ENCODE measurements at places on chromosomes 16 and 17.

GRCh38 chr16:65105171-65105570 lies 16.7 kb downstream of the CDH11 start:
- DNase-seq: no peak

DNA sequence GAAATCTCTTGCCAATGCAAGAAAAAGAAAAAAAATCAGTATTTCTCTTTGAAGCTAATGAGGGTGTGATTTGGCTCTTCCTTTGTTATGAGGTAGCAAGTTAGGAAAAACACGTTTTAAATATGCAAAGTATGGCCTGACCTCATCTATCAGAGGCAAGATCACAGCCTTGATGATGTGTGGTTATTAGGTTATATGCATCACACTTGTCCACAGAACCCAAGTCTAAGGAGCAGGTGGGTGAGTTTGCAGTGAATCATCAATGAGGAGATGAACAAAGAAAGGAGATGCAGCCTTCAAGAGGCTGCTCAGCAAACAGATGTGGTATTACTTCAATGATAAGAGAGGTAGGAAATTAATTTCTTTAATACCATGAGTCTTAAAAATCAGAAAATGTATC lies 594.8 kb upstream of the CDH5 start:
- DNase-seq: no peak

DNA sequence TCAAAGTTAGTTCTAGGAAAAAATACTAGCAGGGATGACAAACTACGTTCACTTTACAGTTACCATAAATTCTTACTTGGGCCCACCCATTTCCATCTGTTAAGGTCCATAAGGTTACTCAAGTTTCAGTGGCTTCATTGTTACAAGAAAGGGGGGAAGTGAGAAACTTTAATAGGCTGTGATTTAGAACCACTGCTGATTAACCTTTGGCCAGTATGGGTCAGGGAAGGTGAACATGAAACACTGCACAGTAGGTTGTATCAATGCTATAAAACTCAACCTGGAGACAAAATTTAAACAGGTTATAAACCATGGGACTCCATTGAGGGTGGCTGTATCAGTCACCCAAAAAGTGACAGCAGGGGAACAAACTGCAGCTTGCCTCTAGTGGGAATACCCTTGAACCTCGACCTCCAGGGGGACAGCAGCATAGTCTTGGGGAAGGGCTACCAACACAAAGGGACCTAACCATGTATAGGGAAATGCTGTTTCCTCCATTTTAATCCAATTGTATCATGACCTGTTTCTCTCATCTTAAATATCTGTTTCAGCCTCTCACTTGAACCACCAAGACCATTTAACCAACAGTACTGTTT lies 10.4 kb downstream of the PTRH2 start:
- DNase-seq: no peak

GRCh38 chr17:49440581-49440980 lies 25.9 kb upstream of the PHB1 start:
- DNase-seq: no peak

GRCh38 chr16:20799599-20799998 lies 6.7 kb downstream of the ERI2 start:
- no peak for DNase-seq

DNA sequence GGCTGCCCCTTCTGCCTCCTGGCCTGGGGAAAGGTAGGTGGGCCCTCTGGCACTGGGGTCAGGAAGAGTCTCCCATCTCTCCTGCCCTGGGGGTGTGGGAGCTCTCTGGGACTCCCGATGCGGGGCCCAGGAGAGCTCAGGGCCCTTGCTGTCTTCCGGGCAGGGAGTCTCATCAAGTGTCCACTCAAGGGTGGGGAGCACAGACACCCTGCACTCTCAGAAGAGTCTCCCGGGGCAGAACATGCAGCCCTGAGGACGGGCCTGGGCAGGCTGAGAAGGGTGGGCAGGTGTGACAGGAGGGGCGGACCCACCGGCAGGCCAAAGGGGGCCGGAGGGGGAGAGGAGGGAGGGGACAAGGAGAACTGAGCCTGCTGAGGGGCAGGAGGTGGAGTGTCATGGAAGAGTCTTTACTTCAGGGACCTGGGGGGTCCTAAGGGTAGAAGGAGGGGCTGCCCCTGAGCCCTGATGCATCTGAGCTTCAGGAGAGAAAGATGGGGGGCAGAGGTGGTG lies 8.4 kb upstream of the PKMYT1 start:
- DNase-seq: no peak

GRCh38 chr16:66911801-66912200 lies 6.9 kb downstream of the CDH16 start:
- no peak for DNase-seq

- no peak for DNase-seq
These were observed 48.4 kb downstream of the FBXL20 start for GRCh38 chr17:39352986-39353385.

DNA sequence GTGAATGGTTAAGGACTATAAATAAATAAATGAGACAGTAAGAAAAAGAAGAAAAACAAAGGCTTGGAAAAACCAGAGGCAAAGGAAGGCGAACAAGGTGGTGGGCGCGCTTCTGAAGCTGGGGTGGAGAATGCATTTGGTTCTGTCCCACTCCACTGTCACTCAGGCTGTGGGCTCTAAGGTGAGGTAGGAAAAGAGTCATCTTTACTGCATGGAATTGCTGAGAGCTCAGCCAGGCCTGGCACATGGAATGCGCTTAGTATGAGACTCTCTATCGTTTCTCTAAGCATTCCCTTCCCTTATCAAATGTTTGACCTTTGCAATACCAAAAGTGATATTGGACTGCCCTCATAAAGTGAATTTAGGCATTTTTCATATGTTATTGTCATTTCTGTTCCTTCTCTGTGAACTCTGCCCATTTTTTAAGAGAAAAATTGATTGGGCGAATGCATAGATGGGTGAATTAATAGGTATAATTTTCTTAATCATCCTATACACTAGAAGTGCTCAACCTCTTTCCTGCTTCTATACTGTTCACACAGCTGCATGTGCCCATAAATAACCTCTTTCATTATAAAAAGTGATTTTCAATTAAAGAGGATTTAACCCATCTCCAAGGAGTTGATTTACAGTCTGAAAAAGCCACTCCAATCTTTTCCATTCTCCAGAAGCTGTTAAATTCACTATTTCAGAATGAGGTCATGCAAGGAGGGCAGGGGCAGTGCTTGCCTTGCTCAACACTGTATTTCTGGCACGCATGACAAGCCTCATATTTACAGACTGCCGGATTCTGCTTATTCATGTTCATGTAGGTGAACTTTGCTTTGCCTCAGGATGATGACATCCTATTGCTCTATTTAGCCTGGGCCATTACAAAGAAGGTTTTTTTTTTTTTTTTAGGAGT lies 87.7 kb downstream of the MYH10 start:
- no peak for DNase-seq

DNA sequence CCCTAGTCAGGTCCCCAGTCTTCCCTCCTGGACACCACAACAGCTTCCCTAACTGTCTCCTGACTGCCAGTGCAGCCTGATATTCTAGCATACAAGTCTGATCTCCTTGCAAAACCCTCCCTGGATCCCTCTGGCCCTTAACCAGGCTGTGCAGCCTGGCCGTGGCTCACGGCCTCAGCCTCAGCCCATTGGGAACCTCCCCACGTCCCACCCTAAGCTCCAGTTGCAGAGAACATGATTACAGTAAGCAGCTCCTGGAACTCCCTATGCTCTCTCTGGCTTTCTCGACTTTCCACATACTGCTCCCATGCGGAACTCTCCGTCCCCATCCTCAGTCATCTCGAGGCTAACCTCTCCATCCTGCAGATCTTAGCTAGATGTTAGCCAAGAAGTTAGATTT lies 13.0 kb downstream of the ALOX12B start:
- DNase-seq: no peak

GRCh38 chr16:80674884-80675283 lies 129.5 kb downstream of the CDYL2 start:
- DNase-seq: no peak

GRCh38 chr16:80167657-80168390 lies 373.0 kb upstream of the DYNLRB2 start:
- no peak for DNase-seq

- no peak for DNase-seq
These were observed 1.4 kb downstream of the KIAA0753 start for GRCh38 chr17:6639014-6639585.

GRCh38 chr17:80894439-80894721 lies 97.3 kb upstream of the CHMP6 start:
- no peak for DNase-seq

- DNase-seq: no peak
These were observed 39.9 kb downstream of the XPO6 start for GRCh38 chr16:28171816-28172215.

DNA sequence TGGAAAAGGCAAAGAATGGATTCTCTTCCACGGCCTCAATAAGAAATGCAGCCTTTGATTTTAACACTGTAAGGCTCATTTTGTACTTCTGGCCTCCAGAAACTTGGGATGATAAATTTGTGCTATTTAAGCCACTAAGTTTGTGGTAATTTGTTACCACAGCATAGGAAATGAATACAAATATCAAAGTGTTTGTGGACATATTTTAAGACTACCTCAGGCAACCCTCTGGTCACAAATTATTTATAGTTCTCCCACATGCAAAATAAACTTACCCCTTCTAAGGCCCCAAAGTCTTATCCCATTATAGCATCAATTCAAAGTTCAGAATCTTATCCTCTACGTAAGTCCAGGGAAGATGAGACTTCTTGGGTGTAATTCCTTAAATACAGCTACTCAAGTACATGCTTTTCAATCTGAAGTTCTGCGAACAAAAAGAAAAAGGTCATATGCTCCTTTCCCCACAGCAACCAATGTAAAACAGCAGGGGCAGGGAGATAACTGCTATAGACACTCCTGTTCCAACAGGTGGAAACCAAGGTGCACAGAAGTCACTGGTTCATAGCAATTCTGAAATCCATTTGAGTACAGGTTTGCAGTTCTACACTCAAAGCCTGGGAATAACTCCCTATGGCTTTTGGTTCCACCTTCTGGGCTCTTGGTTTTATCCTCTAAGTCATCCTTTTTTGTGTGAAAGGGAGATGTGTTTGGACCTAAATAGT lies 5.4 kb upstream of the EFCAB13 start:
- no peak for DNase-seq

- DNase-seq: no peak
These were observed 4.1 kb downstream of the MGAT5B start for GRCh38 chr17:76872221-76872873.

DNA sequence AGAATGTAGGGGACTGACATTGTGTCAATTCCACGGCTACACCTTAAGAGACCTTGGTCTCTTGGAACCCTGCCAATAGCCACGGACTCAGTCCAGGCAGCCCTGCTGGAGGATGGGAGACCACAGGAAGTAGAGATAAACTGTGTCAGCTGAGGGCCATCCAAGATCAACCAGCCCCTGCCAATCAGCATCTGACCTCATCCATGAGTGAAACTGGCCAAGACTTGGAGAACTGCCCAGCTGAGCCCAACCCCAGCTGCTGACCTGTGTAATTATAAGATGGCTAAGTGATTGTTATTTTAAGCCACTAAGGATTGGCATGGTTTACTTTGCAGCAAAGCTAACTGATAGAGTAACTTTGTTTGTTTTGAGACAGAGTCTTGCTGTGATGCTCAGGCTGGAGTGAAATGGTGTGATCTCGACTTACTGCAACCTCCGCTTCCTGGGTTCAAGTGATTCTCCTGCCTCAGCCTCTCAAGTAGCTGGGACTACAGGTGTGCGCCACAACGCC lies 13.3 kb upstream of the YWHAE start:
- no peak for DNase-seq

DNA sequence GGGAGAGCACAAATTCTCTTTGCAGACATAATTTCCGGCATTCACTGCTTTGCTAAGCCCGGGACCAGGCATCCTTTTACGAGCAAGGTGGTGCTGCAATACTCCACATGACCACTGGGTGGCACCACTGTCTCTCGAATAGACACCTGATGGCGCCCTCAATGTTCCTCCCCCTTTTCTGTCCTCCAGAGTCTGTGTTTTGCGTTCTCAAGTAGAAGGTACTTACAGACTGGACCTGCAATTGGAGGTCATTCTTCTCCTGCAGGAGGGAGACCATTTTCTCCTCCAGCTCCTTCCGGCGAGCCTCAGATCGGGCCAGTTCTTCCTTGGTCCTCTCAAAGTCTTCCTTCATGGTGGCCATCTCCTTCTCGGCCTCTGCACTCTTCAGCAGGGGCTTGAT lies 45.2 kb downstream of the MYH13 start:
- peak; percentile 59 for DNase-seq

GRCh38 chr16:65622151-65622550 lies 500.3 kb upstream of the CDH11 start:
- DNase-seq: no peak

- DNase-seq: no peak
These were observed 48.3 kb upstream of the ABCC11 start for GRCh38 chr16:48295488-48296281.

DNA sequence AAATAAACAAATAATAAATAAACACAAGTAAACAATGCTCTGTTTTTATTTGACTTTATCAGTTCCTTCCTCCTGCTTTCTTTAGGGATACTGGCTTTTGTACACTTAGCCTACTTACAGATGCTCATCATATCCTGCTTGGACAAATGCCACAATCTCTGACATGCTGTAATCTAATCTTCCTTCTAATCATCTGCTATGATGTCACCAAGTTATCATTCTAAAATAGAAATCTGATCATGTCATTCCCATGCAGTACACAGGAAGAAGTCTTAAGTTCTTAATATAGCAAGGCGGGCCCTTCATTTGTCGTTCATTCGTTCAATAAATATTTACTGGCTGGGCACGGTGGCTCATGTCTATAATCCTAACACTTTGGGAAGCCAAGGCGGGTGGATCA lies 9.1 kb upstream of the UBB start:
- no peak for DNase-seq

DNA sequence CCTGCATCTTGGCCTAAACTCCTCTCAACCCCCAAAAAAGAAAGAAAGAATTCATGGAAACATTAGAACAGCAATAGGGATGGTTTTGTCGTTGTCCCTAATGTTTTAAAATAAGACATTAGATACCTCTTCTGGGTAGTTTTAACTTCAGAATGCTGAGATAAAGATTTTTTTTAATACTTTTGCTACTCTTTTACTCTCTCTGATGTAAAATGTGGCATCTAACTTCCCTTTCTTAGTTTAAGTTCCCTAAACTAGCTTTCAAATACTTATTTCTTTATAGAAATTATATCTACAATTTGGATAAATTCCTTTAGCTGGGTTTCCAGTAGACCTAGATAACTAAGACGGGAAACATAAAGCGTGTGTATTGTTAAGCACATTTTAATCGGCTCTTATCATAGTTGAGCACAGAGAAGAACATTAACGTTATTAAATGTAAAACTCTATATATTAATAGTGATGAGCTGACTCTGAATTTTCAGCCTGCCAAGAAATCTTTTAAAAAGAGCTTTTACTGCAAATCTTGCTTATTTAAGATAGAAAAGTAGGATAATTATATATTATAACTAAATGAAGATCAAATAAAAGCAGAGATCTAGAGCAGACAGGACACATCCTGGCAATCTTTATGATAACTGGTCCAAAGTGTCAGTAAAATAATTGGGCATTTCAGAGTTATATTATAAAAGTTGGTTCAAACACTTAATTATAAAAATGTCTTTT lies 183.2 kb downstream of the CYB561 start:
- no peak for DNase-seq
